Activated CD4-positive, alpha-beta T cell treated with anti-CD3 and anti-CD28 coated beads for 48 hours (primary cell): ENCODE measurements at places on chromosomes 5 and 9.
A peak's percentile ranks its signal among the peaks of the same experiment; 100 is the strongest.

DNA sequence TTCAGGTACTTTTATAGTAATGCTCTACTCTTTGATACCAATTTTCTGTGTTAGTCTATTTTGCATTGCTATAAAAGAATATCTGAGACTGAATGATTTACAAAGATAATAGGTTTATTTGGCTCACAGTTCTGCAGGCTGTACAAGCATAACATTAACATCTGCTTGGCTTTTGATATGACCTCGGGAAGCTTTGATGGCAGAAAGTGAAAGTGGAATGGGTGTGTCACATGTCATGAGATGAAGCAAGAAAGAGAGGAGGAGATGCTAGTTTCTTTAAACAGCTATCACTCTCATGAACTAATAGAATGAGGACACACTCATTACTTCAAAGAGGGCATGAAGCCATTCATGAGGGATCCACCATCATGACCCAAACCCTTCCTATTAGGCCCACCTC is 270.9 kb upstream of the IL12B start:
- DNase-seq, result no peak

- DNase-seq, result no peak
Measured at GRCh38 chr9:121577166-121577565, 74.3 kb upstream of the DAB2IP start.

DNA sequence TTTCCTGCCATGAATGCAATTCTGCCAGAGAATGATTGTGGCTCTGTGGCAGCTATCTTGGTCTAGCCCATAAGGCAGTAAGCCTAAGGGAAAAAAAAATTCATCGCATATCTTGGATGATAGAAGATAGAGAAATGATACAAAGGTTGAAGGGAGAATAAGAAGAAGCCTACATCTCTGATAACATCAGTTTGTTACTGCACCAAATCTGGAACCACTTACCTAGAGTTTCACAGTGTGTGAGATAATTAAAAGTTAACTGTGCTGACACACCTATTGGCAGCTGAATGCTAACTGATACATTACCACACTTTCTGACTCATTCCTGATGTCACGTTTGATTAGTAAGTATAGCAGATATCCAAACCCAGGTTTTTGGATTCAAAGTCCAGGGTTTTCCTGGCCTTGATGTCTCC is 91.6 kb upstream of the TAF11L2 start:
- no peak for DNase-seq

DNA sequence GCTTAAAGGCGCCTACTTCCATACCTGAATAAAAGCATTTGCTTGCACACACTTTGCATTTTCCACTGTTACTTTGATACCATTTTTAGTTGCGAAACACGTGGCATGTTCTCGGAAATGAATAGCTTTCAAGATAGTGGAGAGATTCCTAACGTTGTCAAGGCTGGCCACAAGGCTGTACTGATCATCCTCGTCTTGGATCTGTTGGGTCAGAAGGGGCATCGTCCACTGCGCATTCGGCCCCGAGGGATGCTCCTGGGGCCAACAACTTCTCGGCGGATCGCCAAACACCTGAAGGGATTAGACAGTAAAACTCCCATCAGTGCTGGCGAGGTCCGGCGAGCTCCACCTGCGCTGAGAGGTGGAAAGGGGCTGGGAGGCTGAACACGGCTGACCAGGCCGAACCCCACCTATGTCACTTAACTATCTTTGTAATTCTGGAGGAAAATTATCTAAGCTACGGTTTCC is 599 bp downstream of the RAD1 start:
- peak; percentile 18 for DNase-seq

DNA sequence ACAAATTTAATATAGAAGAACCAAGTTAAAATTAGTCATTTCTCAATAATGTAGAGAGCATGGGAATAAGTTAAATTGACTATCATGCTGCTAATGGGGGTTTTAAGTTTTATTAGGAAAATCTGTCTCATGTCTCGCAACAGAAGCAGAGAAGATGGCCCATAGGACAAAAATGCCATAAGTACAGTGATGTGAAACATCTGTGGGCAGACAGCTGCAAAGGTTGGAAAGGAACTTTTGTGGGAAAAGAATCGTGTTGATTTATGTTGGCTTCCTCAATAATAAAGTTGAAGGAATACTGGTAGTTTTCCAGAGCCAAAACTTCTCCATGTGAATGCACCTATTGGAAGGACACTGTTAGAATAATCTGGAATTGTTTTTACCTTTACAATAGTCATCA is 44.8 kb downstream of the VCAN start:
- DNase-seq, result no peak

- DNase-seq, result no peak
Measured at GRCh38 chr5:87674235-87674634, 261.5 kb upstream of the CCNH start.

GRCh38 chr9:95509851-95510708 is 6.7 kb downstream of the PTCH1 start:
- peak; percentile 21 for DNase-seq

DNA sequence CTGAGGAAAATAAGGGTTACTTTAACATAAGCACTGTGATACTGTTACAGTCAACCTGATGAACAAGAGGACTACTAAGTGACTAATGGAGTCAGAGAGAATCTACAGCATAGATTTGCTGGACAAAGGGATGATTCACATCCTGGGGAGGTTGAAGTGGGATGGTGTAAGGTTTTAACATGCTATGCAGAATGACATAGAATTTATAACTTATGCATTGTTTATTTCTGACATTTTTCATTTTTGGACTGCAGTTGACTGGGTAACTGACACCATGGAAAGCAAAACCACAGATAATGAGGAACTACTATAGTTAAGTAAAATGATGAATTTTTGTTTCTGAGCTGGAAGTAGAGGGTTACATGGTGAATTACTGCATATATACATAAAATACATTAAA is 389.2 kb downstream of the MAT2B start:
- DNase-seq, result no peak

DNA sequence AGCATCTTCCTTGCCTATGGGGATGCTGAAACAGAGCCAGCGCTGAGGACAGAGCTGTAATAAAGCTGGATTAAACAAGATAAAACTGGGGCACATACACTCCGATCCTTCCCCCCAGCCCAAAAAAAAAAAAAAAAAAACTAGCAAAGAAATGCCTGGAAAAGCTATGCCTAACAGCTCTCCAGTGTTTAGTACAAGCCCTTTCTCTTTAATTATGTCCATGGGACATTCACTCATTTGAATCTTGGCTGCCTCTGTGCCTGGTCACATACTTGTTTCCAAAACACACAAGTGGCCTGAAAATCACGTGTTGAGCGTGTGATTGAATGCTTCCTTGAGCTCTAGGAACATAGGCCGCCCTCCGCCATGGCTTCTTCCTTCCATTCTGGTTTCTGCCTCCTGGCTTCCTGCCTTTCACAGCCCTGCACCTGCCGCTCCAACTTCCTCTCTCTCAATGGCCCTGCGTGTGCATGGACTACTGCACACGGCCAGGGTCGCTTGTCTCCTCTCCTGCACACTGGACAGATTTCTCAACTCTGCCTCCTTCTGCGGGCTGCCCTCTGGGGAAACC is 111.0 kb upstream of the RETREG1 start:
- no peak for DNase-seq

DNA sequence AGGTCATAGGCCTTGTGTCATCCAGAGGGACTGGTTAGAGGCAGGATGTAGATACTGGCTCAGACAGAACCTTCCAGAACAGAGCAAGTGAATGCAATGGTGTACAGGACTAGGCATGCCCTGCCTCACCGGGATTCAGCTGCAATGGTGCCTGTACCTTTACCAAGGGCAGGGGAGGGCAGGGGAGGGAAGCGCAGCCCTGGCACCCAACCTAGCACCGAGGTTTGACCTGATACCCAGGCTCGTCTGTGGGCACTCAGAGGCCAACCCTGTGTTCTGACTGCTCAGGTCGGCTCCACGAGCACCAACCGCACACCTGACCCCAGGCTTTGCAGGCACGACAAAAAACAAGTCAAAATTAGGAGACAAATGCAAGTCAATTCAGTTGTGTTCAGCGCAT is 47.3 kb upstream of the GFPT2 start:
- no peak for DNase-seq

DNA sequence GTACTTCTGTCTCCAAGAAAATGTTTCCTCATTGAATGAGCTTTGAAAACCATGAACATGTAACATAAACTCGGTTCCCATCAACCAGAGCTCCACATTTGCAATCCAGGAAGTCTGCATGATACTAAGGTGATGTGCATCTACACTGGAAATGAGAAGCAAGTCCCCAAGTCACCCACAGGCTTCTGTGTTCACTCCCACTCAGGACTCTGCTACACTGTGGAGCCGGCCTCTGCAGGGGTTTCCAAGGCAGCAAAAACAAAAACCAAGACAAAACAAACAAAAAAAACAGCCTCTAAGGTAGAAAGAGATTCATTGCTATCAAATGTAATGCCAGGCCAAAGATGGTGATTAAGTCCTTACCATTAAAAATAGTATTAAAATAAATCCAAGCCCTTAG is 593.7 kb downstream of the IRX1 start:
- DNase-seq, result peak; percentile 11

GRCh38 chr9:95185956-95186355 is 131.6 kb downstream of the FANCC start:
- DNase-seq, result no peak

DNA sequence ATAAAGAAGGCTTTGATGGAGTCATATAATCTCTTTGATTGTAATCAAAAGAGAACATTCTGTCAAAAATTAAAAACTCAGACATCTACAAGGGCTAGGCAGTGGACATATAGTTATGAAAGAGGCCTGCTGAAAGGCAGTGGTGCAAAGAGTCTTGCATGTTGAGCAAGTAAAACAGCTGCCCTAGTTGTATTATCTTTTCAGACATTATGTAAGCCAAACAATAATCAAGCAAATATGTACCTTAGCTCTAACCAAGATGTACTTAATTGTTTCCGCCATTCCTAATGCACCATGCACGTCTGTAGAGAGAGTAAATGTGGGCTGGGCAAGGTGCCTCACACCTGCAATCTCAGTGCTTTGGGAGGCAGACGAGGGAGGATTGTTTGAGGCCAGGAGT is 14.3 kb downstream of the GAPT start:
- no peak for DNase-seq

DNA sequence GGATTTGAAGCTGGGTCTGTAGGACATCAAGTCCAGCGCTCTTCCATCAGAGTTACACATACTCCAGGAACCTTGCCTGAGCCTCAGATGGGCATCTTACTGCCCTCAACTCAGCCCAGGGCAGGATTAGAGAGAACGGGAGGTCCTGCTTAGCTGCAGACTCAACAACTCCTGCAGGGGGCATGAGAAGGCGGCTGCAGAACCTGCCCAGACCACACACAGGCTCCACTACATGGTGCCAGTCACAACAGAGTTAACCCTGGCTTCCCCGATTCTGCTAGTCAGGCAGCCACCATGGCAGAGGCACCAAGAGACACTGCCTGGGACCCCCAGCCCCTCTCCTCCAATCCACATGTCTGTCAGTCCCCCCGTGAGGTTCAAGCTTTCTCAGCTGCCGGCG is 23.9 kb upstream of the CPLX2 start:
- no peak for DNase-seq

- no peak for DNase-seq
Measured at GRCh38 chr5:147327905-147328304, 93.1 kb downstream of the STK32A start.

GRCh38 chr9:136051453-136051836 is 43.6 kb downstream of the NACC2 start:
- no peak for DNase-seq

DNA sequence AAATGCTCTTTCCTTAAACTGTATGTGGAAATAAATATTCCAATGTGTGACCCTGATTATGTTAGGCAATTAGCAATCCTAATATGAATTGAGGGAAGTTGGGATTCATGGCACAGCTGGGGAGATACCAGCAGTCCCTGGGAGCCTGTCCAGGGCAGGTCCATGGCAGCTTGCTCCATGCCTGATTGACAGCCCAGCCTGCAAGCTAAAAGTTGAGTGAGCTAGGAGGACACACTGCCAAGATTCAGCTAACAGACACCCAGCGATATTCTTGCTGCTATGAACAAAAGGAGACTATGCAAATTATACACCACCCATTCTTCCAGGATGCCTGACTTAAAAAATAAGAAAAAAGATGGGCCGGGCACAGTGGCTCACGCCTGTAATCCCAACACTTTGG is 6.2 kb downstream of the TGFBI start:
- no peak for DNase-seq

DNA sequence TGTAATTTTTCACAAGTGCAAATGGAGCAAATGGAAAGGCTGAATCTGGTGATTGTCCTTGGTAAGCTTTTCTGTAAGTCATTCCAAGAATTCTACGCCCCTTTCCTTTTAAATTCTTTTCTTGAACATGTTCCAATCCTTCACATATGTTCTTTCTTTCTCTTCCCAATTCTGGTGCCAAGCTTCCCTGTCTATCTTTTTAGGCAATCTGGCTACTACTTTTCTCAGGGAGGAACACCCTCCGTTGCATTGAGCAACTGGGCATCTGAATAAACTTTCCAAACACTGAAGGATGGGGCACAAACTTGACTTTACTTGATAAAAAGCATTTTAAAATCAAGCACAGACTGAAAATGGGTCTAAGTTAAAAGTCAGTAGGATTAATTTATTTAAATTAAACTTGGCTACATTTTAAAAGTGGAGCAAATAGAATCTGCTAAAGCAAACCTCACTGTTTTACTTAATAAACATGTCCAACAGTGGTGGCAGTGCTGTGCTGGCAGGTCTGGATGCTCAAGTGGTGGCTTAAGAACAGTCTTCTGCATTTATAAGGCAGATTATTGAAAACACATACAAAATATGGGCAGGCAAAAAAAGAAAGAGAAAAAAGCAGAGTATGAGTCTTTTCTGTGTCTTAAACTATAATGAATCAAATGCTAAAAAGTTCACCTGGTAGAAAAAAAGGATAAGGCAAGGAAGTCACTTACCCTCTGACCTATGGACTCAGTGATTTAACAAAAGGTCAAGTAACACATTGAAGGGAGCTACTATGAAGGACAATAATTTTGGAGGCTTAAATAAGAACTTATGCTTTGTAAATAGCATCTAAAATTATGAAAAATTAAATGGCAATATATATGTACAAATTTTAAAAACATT is 5.4 kb downstream of the ELL2 start:
- no peak for DNase-seq

GRCh38 chr9:129386812-129387177 is 208.7 kb upstream of the IER5L start:
- DNase-seq, result no peak

- DNase-seq, result no peak
Measured at GRCh38 chr5:129096382-129096991, 1.9 kb downstream of the ISOC1 start.
